Activated CD8-positive, alpha-beta memory T cell treated with anti-CD3 and anti-CD28 coated beads for 1 hour (primary cell): ENCODE measurements at places on chromosomes 4 and X.

DNA sequence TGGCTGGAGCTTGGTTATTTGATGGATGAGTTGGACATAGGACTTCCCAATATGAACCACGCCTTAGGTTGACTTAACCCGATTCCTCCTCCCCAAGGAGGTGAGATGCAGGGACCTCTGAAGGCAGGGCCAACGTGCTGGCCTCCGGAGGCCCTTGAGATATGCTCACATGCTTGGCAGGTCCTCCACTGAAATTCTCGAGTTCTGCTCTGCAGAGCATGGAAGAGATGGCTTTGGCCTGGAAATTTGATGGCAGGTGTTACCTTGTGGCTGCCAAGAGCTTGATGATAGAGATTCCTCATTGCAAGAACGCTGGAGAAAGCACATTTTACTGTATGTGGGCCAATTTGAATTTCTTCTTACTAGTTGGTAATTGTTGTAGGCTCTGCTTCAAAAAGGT, 117.4 kb upstream of the LIMCH1 start:
- DNase-seq = no peak

- DNase-seq = no peak
Observed at GRCh38 chrX:45851434-45851991, 650.8 kb upstream of the DIPK2B start.

DNA sequence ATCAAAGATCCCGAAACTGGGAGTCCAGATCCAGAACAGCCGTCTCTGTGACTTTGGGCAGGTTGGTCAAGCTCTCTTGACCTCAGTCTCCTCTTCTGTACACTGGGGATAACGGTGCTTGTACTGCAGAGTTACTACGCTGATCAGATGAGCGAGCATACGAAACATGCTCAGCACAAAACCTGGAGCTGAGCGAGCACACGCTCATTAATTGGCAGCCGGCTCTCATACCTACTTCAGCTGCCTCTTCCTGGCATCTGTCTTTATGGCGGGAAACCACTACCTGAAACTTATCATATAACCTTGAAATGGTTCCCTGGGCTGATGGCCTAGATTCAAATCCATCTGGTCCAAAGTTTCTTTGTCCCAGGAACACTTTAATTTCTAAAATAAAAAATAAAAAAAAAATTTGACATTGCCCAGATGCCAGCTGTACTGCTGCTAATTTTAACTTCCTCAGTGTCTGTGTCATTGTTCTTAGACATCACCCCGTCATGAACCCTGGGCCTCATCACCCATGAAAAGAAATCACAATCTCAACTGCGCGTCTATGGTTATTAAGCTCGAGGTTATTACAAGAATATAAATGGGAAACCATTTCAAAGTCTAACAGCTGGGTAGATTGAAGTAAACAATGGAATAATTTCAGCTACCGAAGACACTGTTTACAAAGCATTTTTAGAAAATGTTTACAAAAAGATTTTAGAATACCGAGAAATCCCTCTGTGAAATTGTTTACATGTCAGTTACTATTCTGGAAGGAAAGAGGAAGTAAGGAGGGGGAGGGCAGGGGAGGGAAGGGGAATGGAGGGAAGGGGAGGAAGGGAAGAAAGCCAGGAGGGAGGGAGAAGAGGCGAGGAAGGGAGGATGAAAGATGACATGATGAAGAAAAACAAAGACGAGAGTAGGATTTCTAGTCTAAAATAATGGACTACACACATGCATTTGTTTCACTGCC, 49.0 kb downstream of the CRMP1 start:
- no peak for DNase-seq

GRCh38 chrX:17923546-17923945, 62.4 kb upstream of the RAI2 start:
- no peak for DNase-seq

- DNase-seq = no peak
Observed at GRCh38 chrX:103704863-103705262, 5.8 kb upstream of the TMEM31 start.

GRCh38 chr4:110518889-110519490, 43.0 kb downstream of the ENPEP start:
- DNase-seq = peak; percentile 8

- no peak for DNase-seq
Observed at GRCh38 chr4:18422685-18423084, 401.1 kb upstream of the LCORL start.

DNA sequence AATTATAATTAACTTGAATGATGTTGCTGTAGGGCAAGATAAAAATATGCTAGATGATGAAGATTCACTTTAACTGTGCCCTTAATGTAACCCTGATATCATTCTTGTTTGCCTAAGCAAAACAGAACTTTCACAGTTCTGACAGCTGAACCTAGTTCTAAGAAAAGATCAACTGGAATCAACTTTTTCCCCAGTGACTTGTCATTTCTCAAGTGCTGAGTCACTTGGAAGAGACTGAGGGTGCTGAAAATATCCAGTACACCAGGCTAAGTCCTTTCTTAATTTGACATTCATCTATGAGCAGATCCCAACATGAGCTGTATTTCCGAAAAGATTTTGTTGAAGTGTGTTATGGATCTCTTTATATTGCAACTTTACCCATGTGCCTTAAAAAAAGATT, 140.4 kb downstream of the MID1IP1 start:
- DNase-seq = no peak

DNA sequence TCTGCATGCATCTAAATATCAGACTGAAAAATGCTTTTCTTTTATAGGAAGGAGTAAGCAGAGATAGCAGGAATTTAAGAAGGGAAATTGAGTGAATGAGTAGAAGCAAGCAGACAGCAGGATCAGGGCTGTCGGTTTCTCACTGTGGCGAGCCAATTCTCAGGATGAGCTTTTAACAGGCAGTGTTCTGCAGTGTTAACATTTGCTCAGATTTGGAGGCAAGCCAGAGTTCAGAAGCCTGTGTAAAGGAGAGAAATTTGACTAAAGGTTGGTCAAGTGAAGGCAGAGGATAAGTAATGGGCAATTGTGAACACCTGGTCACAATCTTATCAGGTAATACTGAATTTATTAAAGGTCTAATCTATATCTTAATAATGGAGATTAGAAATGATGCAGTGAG, 133.3 kb upstream of the MAGEB16 start:
- DNase-seq = no peak

GRCh38 chr4:187615972-187616371, 379.6 kb upstream of the ZFP42 start:
- no peak for DNase-seq

- DNase-seq = no peak
Observed at GRCh38 chr4:153616006-153616555, 68.0 kb upstream of the TLR2 start.

DNA sequence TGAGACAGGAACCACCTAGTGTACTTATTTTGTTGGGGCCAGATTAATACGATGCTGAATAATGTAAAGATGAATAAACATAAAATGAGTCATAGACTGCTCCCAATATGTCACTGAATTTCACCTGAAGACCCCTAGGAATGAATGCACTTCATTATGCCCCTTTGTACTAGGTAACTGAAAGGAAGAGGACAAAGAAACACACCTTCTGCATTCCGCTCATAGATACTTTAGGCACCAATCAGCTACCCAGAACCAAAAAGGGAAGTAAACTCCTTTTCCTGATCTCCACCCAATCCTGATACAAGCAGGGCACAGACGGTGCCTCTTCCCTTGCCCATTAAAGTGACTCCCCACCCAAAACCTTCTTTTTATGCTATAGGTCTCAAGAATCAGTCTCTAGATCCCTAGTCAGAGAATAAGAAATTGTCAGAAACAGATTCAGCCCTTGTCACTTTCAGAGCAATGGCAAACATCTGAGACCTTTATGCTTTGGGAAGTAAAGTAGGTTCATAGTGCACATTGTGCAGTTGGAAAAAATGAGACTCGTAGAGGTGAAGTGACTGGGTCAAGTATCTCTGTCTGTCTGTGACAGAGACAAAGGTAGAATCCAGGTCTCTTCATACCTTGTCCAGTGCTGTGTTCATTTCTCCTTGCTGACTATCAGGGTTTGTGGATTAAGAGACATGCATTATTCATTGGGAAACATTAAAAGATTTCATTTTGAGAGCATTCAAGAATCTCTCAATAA, 2.3 kb downstream of the GPR174 start:
- DNase-seq = no peak

GRCh38 chrX:4572691-4573090, 859.2 kb upstream of the PRKX start:
- DNase-seq = no peak

- no peak for DNase-seq
Observed at GRCh38 chr4:186684889-186685309, 38.8 kb downstream of the FAT1 start.

DNA sequence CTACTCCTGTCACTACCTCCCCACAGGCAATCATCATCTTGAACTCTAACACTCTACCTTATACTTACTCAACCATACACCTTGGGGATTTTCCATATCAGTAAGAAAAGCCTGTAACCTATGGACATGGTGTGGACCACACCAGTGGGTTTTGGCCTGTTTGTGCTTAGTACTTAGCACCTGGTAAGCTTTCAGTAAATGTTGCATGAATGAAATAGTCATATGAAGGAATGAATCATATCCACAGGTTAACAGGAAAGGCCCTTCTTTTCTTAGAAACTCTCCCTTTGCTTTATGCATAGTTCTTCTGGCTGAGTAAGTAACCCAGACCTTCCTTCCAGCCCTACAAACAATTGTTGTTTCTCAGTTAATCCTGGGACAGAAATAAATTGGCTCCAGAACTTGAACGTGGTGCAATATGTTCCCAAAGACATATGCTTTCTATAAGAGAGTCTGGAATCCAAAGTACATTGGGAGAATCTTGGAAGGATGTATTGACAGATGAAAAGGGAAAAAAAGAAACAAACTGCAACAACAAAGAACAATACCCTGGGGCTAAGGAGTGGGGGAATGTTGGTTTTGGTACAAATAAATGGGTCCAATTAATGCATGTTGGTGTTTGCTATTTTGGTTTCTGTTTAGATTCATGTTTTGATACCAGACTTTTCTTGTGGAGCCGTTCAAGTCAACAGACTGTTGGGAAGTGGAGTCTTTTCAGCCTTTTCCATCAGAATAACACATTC, 27.8 kb downstream of the RASL11B start:
- no peak for DNase-seq

- no peak for DNase-seq
Observed at GRCh38 chr4:164888096-164888715, 11.2 kb downstream of the APELA start.

DNA sequence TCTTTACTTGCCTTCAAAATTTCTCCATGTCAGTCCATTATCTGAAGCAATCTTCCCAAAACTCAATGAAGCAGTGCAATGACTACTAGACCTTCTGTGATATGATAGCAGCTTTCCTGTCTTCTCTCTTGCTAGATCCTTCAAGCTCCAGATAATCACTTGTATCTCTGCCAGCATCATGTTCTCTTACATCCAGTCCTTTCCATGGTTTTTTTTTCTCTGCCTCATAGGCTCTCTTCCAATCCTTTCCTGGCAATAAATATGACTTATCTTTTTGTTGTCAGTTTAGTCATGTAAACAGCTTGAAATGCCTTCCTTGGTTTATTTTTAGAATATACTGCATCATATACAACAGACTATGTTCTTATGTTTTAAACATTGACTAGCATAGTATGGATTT, 193.5 kb downstream of the CFAP299 start:
- DNase-seq = no peak

DNA sequence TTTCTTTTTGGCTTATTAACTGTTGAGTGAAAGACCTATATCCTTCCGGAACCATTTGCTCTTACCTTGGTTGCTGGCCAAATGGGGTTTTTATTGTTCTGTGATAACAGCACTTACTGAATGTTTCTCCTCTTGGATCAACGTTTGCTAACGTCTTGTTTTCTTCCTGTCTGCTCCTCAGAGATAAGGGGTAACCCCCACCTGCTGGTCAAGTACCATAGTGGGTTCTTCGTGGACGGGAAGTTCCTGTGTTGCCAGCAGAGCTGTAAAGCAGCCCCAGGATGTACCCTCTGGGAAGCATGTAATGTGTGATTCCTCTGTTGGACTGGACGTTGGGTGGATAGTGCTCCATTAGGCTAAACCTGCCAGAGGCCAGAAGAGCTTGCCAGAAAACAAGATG, 15.3 kb downstream of the BMX start:
- no peak for DNase-seq

DNA sequence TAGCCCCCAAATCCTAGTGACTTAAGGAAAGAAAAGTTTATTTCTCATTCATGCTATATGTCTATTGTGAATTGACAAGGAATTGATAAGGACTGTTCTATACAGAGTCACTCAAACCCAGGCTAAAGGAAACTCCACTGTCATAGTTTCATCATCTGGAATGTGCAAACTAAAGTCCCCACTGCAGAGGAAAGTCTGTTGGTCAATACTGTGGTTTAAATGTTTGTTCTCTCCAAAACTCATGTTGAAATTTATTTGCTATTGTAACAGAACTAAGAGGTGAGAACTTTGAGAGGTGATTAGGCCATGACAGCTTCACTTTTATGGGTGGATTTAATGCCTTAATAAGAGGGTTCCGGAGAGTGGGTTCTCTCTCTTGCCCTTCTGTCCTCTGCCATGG, 149.6 kb downstream of the COX18 start:
- DNase-seq = no peak

- no peak for DNase-seq
Observed at GRCh38 chr4:8338351-8338961, 68.9 kb downstream of the HTRA3 start.

- no peak for DNase-seq
Observed at GRCh38 chr4:2991243-2991642, 27.9 kb downstream of the GRK4 start.

- DNase-seq = no peak
Observed at GRCh38 chr4:150305995-150306394, 227.8 kb downstream of the DCLK2 start.

GRCh38 chr4:77158487-77158861, 1.5 kb downstream of the CCNG2 start:
- no peak for DNase-seq

DNA sequence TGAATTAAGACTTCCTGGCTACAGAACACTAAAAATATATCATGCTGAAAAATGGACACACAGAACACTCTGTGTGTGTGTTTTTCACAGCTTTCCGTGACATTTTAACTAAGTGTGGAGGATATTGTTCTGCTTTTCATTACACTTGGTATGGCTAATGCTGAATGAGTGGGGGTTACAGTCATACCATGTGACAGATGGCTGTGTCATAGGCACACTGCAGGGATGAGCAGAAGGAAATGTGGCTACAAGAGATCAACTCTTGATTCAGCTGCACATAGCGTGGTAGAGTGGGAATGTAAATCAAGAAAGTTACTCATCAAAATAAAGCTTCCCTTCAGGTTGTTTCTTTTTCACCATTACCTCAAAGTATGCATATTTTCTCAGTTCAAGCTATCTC, 669.8 kb downstream of the IQCM start:
- DNase-seq = no peak

DNA sequence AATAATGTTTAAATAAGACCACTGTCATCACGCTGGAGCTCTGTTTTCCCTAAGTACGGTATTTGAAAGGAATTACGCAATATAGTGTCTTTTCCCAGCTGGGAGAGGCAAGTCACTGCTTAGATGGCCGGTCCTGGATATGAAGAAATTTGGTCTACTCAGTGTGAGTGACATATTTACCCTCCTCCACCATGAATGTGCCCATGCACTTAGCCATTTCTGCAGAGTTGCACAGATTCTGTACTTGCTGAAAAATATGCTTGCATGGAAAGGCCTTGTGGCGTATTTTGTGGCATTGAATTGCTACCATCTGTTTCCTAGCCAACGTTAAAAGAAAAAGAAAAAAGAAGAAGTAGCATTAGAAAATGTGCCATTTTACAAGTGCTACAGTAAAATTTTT, 73.1 kb downstream of the ADGRL3 start:
- DNase-seq = no peak

- DNase-seq = no peak
Observed at GRCh38 chr4:169279108-169279507, 8.4 kb upstream of the SH3RF1 start.
